ENCODE measurements at places on chromosomes 16 and 17. TPM values are rescaled to one million over a fixed set of nuclear protein-coding genes. Genes with fewer than 3 reads are reported as not detected.

Gene MYO15B
- 30.3 TPM for total RNA-seq

Gene PRDM7
- total RNA-seq, result 0.07 TPM

Gene NACA2
- total RNA-seq, result not detected

GRCh38 chr17:82678265-82678891 lies 20.1 kb downstream of the RAB40B start:
- H3K27me3 ChIP-seq, result no peaks in the 10 kb centered on the region
- H3K4me1 ChIP-seq, result no peaks in the 10 kb centered on the region
- no peak overlapping the region for H3K4me3 ChIP-seq
- DNase-seq, result no peak

DNA sequence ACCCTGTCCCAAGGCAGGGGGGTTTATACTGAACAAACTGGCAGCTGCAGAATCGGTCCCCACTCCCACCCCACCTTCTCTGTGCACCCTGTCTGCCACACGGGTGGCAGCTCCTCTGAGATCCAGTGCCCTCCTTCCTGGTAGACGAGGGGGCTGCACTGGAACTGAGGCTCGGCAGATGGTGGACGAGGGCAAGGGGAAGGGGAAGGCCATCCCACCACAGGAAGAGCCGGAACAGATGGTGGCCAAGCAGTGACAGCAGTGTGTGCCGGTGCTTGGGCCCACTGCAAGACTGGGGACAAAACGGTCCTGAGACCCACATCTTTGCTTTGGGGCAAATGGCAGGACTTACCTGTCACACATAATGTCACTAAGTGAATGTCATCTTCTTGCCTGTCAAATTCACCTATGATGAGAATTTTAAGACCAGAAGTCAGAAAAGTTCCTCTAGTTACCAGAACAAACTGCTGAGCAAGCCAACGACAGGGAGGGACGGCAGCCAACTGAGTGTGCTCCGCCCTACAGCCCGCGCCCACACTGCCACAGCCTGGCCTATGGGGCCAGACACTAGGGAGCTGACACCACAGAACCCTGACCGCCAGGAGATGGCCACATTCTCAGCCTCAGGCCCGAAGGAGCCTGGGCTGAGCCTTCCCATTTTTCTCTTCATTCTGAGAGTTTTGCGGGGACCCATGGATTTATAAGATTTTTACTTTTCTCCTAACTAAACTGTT lies 14.4 kb downstream of the NTAN1 start:
- DNase-seq, result no peak
- H3K27me3 ChIP-seq, result no peaks in the 10 kb centered on the region
- H3K4me3 ChIP-seq, result no peak overlapping the region
- H3K4me1 ChIP-seq, result peaks cover 4% of the 10 kb centered on the region

DNA sequence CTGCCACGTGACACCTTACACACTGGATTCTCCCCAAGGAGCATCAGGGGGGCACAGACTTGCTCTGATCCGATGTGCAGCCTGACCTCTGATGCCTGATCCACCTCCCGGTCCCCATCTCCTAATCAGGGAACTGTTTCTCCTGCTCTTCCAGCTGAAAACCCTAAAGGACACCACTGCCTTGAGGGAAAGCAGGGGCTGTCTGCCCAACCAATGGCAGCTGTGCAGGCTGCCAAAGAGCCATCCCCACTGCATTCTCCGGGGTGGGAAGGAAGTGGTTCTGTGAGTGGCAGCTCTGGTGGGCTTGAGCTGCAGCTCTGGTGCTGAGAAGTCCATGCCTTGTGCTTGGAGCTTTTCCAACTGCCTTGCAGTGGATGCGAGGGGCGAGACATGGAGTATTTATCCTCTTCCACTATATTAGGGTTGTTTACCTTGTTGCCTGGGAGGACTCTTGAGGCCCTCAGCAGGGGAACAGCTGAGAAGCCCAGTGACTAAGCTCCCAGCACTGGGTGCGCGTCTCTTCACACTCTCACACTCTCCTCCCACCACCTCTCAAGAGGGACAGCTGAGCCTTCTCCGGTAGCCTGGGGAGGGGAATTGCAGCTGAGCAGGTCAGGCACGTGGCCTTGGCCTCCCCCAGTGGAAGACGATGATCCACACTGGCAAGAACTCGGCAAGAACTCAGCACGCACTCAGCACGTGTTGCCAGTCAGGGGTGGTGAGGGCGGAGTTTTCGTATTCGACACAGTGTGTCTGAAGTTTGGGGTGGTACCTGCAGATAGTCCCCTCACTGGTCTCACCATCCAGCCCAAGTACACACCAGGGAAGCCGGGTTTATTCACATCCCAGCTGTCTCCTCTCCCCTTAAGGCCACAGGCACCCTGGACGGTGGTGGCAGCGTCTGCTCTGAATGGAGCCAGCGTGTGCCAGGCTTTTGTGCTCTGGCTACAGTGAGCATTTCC lies 21.1 kb upstream of the SPATA32 start:
- no peak overlapping the region for H3K27ac ChIP-seq
- H3K4me1 ChIP-seq, result peaks cover 10% of the 10 kb centered on the region
- no peak overlapping the region for H3K4me3 ChIP-seq
- DNase-seq, result no peak

- H3K27ac ChIP-seq, result no peak overlapping the region
- H3K27me3 ChIP-seq, result no peaks in the 10 kb centered on the region
- no peaks in the 10 kb centered on the region for H3K36me3 ChIP-seq
- peaks cover 26% of the 10 kb centered on the region for H3K4me1 ChIP-seq
Observed at GRCh38 chr16:75105306-75106061, 11.1 kb downstream of the LDHD start.

DNA sequence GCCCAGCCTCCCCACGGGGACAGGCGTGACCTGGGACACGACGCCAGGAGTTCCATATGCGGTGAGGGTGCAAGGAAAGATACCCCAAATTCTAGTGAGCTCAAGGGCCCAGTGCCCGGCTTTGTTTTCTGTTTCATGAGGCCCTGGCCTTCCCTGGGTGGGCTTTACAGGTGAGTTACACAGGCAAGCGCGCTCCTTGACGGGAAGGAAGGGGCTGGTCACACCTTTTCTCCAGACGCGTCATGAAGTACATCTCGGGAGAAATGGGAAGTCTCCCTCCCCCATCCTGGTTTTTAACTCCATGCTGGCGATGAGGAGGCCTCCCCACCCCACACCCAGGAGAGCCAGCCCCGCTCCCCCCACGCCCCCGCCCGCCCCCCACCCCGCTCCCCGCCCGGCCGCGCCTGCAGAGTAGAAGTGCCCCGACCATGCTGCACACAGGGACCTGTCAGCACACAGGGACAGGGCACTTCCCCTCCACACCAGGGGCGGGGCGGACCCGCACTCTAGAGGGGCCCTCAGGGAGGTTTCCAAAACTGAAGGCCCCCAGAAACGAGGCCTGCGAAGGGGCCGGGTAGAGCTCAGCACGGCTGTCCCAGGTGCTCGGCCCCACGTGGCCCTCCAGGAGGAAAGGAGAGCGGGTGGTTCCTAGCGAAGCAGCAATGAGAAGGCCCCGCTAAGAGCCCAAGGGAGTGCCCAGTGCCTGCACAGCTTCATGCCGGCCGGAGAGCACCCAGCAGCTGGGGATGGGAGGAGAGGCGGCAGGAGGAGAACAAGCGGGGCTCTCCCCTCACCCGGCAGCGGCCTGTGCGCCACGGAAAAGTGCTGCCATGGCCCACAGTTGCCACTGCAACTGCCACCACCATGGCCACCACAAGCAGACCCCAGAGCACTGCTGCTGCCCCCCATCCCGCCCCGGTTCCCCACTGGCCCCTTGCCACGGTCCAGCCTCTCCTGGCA lies 7.7 kb downstream of the CYB561 start:
- H3K27me3 ChIP-seq, result no peaks in the 10 kb centered on the region
- no peak overlapping the region for H3K4me3 ChIP-seq
- H3K27ac ChIP-seq, result no peak overlapping the region
